ENCODE measurements at places on chromosomes 6 and 20.

- no peak for DNase-seq
These were observed 6.8 kb upstream of the MRAP2 start for GRCh38 chr6:84026721-84027164.

DNA sequence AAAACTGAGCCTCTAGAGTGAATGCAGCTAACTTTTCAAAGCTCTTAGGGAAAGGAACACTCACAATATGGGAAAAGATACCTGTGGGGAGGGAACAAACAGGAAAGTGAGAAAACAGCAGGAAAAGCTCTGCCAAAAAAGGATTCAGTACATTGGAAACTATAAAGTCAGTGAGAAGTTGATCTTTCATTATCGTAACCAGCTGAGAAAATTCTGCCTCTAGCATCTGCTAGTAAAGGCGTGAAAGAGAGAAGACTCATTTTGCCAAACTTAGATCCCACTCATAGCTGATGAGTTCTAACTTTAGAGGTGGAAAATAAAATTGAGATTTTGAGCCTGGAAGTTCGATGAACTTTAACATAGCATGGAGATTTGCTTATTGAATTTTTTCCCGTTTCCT lies 321.8 kb upstream of the RNF217 start:
- no peak for DNase-seq

- peak; percentile 48 for DNase-seq
These were observed 13.8 kb downstream of the BRD2 start for GRCh38 chr6:32982084-32982701.

DNA sequence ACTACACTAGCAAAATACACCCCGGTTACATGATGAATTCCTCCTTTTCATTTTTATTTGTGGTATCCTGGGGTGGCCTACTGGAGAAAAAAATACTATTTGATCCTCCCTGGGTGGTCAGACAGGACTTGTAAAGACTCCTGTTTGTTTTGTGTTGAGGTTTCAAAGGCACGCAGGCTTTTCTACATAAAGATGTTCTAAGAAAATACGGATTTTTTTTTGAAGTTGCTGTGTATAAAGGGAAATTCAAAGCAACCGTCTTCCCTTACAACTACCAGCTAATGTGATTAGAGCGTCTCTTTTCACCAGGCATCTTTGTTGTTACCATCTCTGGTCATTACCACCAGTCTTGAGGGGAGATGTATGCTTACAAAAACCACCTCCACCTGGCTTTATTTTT lies 187.1 kb downstream of the SOX4 start:
- no peak for DNase-seq

GRCh38 chr20:2659547-2659946 lies 4.5 kb downstream of the IDH3B start:
- no peak for DNase-seq

DNA sequence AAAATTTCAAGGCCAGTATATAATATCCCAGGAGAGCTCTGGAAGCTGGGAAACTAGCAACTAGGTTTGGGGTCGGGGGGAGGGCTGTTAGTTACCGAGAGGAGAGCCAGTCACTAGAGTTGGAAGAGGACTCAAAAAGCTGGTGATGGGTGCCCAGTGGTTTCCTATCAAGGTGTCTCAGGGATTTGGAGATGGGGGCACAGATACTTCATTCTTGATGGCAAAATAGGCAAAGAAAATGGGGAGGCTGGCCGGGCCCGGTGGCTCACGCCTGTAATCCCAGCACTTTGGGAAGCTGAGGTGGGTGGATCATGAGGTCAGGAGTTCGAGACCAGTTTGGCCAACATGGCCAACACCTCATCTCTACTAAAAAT lies 805 bp downstream of the PHF1 start:
- DNase-seq, result no peak

GRCh38 chr6:93746892-93747291 lies 327.5 kb upstream of the EPHA7 start:
- DNase-seq, result no peak

- no peak for DNase-seq
These were observed 693.6 kb downstream of the QKI start for GRCh38 chr6:164108092-164108491.

DNA sequence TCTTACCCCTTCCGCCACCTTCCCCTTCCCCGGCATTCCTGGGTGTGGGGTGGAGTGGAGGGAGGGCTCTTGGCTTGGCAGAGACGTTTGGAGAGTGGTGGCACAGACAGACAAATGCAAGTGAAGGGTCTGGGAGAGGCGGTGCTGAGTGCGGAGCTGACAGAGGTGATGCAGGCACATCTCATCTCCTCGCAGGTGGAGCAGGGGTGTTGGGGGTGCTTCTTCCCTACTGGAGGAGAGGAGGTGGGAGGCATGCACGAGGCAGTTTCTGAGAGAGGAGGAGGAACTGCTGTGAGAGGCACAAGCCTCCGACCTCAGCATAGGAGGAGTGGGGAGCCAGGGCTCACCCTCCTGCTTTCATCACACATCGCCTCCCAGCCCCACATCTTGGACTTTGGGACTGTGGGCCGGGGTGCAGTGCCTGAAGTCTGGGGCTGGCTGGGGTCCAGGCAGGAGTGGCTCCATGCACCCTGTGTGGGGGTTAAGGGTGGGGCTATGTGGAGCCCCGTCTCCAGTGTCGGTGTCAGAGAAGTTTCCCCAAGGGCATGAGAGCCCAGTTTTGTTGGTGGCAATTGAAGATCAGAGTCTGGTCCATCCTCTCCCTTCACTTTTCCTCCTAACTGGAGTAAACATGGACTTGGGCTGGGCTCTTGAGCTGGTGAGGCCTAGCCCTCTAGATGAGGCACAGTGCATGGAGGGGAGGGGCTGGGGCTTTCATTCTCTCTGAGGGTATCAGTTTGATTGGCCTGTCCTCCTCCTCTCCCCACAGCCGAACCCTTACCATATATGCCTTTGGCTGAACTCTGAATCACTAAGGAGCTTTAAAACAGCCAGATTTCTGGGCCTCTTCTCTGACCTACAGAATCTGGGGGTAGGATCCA lies 20.2 kb upstream of the SLC22A7 start:
- DNase-seq, result no peak

DNA sequence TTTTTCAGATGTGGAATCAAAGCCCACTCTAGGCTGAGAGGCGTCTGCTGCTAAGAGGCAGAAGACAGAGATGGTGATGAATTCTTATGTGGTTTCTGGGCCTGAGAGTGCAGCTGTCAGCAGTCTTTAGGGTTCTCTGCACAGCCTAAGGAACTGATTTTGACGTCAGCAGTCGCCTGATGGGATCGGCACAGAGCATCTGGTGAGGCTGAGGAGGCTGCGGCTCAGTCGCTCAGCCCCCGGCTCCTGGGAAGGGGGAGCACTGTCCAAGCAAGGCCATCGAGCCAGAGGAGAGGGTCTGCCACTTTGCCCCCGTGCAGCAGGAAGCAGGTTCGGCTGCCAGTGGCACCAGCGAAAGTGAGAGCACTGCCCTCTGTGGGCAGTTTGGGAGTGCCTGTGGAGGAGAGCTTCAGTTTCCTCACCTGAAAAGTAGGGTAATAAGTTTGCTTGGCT lies 92.5 kb downstream of the TCP11 start:
- DNase-seq, result peak; percentile 88

DNA sequence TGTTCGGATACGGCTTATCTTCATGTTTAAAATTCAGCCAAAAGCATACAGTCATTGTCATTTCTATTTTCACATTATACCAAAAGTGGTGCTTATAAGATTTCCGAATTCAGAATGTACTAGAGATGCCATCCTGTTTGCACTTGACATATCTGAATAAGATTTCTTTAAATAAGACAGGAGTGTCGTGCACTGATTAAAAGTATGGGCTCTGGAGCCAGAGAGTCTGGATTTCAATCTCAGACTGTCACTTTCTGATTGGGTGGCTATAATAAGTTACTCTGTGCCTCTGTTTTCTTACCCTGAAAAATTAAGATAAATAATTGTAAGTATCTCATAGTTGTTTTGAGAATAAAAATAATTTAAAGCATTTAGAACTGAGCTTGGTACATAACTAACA lies 92.8 kb downstream of the RWDD2A start:
- no peak for DNase-seq

DNA sequence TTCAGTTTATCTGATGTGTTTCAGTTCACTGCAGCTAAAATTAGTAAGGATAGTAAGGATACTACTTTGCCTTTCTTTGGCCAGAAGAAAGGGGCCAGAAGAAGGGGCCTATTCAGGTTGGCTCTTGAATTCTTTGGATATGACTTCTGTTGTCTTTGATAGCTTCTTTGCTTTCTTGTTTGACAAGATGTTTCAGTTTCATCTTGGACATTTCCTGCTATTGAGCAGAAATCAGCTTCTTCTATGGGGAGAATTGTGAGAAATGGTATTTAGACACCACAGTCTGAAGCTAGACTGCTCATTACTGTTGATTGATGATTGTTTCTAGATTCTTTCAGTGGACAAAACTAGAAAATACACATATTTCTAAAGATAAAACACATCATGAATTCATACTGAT lies 23.2 kb downstream of the L3MBTL3 start:
- DNase-seq, result no peak

DNA sequence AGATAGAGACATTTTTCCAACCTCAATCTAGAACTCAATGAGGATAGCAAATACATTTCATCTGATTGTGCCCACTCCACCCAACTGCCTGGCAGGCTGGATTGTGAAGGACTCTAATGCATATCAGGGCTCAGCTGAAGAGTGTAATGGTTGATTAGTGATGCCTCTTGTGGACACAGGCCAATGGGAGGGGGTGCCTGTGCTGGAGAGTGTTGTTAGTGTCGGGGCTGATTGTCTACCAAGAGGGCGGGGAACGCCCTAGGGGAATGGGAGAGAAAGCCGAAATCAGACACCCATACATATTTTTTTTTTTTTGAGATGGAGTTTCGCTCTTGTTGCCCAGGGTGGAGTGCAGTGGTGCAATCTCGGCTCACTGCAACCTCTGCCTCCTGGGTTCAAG lies 103.7 kb upstream of the SALL4 start:
- DNase-seq, result no peak

- no peak for DNase-seq
These were observed 186.7 kb downstream of the GJA10 start for GRCh38 chr6:90080876-90081481.

DNA sequence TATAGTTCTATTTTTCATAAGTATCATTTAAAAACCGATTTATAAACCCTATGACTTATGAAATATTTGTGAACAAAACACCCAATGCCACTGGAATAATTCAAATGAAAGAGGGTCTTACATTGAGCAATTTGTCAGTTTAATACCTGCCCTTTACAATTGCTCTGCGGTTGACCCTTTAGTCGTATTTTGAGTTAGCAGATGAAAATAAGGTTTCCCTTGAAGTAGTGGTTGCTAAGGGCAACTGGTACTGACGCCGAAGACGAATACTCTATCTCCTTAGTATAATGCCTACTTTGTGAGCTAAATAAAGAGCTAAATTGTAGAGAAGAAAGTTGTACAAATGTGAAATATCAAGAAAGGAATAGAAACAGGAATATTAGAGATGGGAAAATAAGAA lies 69.4 kb downstream of the KCNQ5 start:
- DNase-seq, result no peak

- DNase-seq, result no peak
These were observed 117.2 kb downstream of the IPCEF1 start for GRCh38 chr6:154239392-154239791.

- DNase-seq, result no peak
These were observed 38.1 kb downstream of the UQCC1 start for GRCh38 chr20:35373661-35374060.

DNA sequence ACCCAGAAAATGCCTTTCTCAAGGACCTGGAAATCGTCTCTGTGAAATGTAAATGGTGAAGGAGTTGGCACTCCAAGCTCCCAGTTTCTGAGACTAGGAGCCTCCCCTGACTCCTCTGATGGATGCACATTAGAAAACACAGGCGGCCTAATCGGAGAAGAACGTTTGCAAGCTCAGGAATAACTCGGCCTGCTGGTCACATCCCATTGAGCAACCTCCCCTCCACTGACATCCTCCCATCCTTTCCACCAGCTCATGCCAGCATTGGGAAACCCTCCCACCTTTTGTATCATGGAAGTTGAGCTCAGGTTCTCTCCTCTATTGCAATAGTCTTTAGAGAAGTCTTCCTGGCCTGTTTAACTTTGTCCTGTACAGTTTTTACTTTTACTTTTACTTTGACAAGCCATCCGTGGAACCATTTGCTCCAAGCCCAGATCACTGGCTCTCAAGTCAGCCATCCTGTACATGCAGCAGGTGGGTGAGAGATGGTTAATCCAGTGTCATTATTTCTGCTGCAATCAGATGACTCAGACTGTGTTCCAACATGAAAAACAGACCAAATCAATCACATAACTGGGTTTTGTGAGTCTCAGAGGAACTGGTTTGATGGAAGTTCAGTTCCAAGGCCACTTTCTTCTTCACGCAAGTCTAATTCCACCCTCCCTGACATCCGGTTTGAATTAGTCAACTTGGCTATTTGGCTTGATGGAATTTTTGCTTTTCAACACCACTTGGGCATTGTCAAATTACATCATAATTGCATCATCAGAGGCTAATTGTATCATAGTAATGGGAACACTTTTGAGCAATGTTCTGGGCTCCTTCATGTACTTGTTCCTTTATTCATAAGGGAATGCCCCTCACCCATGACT lies 619.4 kb upstream of the CDH4 start:
- no peak for DNase-seq

DNA sequence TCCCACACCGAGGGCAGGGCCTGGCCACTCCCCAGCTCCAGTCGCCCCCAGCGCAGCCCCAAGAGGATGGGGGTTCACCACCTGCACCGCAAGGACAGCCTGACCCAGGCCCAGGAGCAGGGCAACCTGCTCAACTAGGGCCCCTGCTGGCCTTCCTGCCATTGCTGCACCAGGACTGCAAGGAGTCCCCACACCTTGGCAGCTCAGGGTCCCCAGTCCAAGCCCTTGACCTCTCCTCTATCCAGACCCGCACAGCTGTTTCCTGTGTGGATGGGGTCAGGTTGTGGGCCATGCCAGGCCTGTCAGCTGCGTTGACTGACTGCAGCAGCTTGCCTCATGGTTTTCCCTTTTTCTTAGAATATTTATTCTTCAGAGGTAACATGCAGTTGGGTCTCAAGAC lies 4.4 kb downstream of the LRRC73 start:
- no peak for DNase-seq

DNA sequence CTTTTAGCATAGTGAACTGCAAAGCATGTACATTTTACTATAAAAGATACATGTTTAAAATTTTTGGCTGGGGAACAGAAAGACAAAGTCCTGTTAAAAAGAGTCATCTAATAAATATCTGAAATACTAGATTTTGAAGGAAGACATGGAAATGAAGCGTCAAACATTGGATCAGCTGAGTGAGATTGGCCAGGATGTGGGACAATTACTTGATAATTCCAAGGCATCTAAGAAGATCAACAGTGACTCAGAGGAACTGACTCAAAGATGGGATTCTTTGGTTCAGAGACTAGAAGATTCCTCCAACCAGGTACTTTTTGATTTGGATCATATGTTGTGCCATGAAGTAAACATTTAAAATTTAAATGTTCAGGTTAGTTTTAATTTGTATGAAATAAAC lies 162.3 kb downstream of the UTRN start:
- no peak for DNase-seq
